ENCODE measurements at places on chromosomes 11 and 22. TPM values are rescaled to one million over a fixed set of nuclear protein-coding genes. Genes with fewer than 3 reads are reported as not detected.

The TRAF6 gene
- total RNA-seq, result 15.9 TPM

The RAB38 gene
- total RNA-seq, result 3.5 TPM

The SLC25A45 gene
- total RNA-seq, result 4.6 TPM

The FZD4 gene
- total RNA-seq, result 24.8 TPM

The C11orf52 gene
- total RNA-seq, result 1.5 TPM

The MN1 gene
- 13.9 TPM for total RNA-seq

The KCNJ11 gene
- total RNA-seq, result 0.92 TPM

The GALNT18 gene
- 4.1 TPM for total RNA-seq

GRCh38 chr22:26464312-26464711 lies 19.3 kb downstream of the HPS4 start:
- no peak overlapping the region for H3K4me3 ChIP-seq
- no peak for DNase-seq
- H3K27me3 ChIP-seq, result no peaks in the 10 kb centered on the region
- H3K27ac ChIP-seq, result no peak overlapping the region
- no peaks in the 10 kb centered on the region for H3K4me1 ChIP-seq
- H3K36me3 ChIP-seq, result no peaks in the 10 kb centered on the region

GRCh38 chr11:13692172-13692571 lies 23.7 kb downstream of the FAR1 start:
- no peaks in the 10 kb centered on the region for H3K36me3 ChIP-seq
- no peaks in the 10 kb centered on the region for H3K4me1 ChIP-seq
- H3K4me3 ChIP-seq, result no peak overlapping the region
- H3K27ac ChIP-seq, result no peak overlapping the region

GRCh38 chr11:131895865-131896264 lies 525.5 kb downstream of the NTM start:
- H3K27ac ChIP-seq, result no peak overlapping the region
- no peaks in the 10 kb centered on the region for H3K27me3 ChIP-seq
- no peak overlapping the region for H3K4me3 ChIP-seq
- no peak for DNase-seq
- H3K4me1 ChIP-seq, result no peaks in the 10 kb centered on the region

DNA sequence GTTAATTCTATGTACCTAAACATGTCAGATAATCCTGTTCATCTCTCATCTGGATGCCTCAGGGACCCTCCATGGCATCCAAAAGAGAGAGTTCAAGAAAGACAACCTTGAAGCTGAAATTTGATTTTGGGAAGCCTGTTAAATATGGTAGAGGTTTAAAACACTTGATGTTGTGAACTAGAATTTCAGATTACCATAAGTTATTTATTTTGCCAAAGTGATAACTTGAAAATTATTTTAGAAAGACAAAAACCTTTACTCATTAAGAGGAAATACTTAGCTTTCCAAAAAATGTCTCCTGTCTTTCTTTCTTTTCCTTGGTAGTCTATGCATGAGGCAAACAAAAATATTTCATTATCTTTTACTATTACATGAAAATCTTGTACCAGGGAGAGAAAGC lies 714.0 kb downstream of the NTM start:
- H3K4me1 ChIP-seq, result no peaks in the 10 kb centered on the region
- H3K4me3 ChIP-seq, result no peak overlapping the region
- no peaks in the 10 kb centered on the region for H3K27me3 ChIP-seq
- H3K27ac ChIP-seq, result no peak overlapping the region

- no peak overlapping the region for H3K27ac ChIP-seq
- no peaks in the 10 kb centered on the region for H3K27me3 ChIP-seq
- no peak for DNase-seq
Measured at GRCh38 chr11:35932681-35933319, 11.1 kb upstream of the LDLRAD3 start.
